CD8-positive, alpha-beta memory T cell (primary cell): ENCODE measurements at places on chromosomes 3 and 15. TPM values are rescaled to one million over a fixed set of nuclear protein-coding genes. Genes with fewer than 3 reads are reported as not detected.
A peak's percentile ranks its signal among the peaks of the same experiment; 100 is the strongest.

- DNase-seq = no peak
These were observed 5.2 kb downstream of the NR1D2 start for GRCh38 chr3:23950293-23950692.

GRCh38 chr3:146517684-146518435 is 26.5 kb downstream of the PLSCR1 start:
- DNase-seq = no peak

- DNase-seq = no peak
These were observed 4.5 kb downstream of the PLXNB1 start for GRCh38 chr3:48425281-48425812.

- no peak for DNase-seq
These were observed 203.1 kb upstream of the SEMA6D start for GRCh38 chr15:47514200-47514652.

DNA sequence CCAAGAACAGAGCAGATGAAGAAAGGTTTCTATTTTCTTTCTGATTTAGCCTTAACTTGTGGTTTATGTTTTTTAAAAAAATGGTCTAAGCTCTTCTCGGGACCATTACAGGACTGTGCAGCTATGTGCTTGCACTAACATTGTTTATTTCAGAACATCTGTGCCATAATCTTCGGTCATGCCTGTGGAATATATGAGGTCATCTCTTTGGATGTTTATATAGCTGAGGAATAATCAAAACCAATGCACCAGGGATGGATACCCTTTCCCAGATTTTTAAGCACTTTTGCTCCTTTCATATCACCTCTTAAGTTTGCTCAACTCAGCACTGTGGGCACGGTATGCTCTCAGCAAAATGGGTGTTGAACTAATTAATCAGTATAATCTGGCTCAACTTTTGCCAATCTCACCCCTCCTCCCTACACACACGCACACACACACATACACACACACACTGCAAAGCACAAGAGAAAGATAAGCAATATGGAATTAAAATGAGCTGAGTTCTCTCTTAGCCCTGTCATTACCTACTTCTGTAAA is 268.5 kb upstream of the TMC3 start:
- DNase-seq = no peak

DNA sequence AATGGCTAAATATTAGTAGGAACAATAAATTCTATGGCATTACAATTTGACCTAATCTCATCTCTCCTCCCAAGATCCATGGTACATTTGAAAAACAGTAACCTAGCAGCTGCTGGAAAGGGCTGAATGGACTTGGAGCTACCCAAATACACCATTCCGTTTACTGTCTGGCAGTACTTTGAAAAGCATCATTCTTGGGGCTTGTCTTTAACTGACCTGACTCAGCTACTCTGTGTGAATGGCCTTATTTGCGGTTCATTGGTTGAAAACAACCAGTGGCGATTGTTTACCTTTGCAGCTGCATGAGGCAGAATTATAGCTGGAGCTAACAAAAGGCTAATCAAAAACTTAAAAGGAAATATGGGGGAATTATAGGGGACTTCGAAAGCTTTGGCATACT is 311.2 kb upstream of the MCTP2 start:
- DNase-seq = no peak

- DNase-seq = no peak
These were observed 6.5 kb downstream of the PLXNB1 start for GRCh38 chr3:48423241-48423882.

DNA sequence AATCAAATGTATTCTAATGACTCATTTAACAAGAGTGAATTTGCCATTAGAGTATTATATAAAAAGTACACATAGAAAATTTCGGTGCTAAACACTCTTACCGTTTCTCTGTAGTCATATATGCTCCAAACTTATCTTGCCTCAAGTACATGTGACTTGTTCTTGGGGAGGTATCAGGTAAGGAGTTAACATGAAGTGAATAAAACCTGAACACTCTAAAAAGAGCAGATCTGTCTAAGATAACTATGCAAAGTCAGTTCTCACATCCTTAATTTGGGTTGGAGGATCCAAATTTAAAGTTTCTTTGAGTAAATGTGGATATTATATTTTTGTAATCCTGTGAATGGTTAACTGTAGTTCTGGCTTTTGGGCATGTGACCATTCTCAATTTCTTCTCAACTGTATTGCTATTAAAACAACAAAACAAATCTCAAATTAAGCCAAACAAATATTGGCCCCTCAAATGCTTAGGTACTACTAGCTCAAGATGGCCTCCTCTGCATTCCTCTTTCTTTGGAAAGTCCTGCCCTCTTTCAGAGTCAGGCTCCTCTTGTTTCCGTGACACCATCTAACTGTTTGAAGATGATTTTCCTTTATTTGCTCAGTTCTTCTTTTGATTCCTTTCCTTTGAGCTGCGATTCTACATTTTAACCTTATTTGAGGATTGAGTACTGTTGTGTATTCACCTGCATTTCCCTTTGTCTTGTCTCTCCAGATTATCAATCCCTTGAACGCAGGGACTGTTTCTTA is 4.2 kb downstream of the EDEM1 start:
- no peak for DNase-seq

DNA sequence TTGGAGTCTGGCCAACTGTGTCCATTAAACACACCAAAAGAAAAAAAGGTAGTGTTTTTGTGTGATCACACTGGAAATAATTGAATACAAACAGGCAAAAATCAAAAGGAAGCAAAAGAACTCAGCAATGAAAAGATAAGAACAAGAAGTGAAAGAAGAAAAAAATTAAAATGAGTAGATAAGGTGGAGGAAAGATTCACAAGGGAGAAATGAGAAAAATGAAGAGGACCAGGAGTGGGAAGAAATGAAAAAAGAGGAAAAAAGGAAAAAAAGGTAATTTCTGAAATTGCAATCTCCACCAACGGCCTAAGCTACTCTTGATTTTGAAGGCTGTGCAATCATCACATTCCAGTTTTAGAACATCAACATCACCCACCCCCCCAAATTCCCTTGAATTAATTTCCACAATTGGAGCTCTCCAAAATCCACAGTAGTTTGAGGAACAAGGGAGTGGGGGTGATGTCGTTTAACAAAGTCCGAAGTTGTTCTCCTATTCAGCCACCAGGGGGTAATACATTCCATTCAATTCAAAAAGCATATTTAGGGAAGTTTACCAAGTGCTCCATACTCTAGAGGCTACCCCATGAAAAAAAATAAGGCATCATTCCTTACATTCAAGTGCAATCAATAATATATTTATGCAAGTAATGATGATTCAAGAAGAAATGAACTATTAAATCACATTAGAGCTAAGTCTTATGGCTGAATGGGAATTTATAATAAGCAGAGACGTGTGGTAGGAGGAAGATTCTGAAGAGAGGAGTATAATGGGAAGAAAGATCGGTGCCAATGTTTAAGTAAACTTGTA is 37.4 kb downstream of the ZNF860 start:
- no peak for DNase-seq

Gene WDR93
- not detected for total RNA-seq

DNA sequence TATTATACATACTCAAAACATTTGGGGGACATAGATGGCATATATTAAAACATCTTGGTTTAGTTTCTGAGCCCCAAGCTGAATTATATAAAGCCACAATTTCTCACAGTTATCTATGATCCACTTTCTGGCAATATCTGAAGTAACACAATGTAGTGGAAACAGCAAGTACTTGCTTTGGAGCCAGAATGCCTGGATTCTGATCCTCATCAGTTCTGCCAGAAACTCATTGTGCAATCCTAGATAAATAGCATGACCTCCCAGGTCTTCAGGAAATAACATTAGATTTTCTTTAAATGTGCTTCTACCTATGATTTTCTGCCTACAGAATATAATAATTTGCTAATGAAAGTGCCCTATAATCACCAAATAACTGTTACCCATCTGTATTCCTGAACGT is 544.9 kb downstream of the NAALADL2 start:
- DNase-seq = no peak

DNA sequence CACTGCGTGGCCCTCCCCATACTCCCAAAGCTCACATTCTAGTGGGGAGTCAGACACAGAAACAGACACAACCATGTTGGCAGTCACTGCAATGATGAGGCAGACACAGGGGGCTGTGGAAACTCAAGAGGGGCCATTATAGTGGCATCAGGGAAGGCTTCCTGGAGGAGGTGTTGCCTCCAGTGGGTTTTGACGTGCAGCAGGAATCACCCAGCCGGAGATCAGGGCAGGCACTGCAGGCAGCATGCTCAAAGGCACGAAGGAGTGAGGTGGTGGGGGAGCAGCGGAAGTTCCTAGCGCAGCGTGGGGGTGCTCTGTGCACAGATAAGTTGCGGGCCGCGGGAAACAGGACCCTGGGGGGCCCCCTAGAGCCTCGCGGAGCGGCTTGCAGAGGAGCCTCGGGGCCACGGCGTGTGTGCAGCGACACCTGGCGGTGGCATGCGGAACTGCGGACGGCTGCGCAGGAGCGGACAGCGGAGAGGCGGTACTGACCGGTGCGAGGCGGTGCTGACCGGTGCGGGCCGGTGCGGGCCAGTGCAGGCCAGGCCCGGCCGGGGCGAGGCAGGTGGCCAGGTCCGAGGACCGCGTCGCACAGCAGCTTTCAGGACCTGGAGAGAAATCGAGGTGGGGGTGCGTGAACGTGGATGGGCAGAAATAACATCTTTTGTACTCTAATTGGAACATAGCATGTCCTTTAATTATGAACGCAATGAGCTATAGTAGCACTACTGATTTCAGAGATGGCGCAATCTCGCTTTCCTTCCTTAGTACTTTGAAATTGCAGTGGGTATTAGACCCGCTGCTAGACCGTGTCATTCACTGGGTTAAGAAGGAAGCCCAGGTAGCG is 101.5 kb downstream of the FBLN2 start:
- DNase-seq = peak; percentile 83

DNA sequence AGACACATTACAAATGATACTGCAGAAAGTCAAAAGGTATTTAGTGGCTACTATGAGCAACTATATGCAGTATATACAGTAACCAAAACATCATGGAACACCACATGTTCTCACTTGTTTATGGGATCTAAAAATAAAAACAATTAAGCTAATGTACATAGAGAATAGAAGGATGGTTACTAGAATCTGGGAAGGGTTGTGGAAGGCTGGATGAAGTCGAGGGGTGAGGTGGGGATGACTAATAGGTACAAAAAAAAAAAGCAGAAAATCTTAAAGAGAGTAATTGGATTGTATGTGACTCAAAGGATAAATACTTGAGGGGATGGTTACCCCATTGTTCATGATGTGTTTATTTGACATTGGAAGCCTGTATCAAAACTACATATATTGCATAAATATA is 848.8 kb upstream of the GBE1 start:
- DNase-seq = no peak

DNA sequence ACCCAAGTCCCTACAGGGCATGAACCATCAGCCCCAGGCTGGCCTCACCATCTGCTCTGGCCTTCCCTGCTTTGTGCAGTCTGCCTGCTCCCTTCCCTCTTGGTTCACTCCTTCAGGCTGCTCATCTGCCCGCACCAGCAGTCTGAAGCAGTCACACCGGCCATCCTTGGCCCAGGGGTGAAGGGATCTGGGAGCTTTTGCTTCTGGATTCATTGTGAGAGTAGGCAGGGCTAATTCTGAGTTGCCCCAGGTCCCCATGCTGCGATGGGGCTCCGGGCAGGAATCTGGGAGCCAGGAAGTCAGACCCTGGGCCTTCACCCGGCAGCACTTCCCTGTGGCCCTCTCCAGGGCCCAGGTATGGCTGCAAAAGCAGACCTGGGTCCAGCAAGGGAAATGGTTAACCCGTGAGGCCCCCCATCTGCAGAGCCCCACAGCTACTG is 99.7 kb downstream of the VGLL4 start:
- DNase-seq = no peak

GRCh38 chr3:197504229-197504628 is 51.5 kb downstream of the BDH1 start:
- DNase-seq = no peak

DNA sequence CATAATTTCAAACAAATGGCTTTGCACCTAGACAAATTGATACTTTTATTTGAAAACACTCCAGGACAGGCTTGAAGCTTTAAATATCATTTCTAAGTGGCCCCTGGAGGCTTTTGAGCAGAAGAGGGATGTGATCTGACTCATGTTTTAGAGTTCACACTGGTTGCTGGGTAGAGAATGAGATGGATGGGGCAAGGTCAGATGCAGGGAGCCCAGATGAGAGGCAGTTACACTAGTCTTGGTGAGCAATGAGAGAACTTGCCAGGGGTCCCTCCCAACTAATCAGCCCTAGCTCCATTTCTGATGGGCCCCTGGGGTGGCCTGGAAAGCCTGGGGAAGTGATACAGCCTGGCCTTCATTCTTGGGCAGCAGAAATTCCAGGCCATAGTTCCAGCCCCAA is 190.4 kb downstream of the MEGF11 start:
- DNase-seq = no peak

Gene STARD5
- total RNA-seq = 4.4 TPM

Gene TTC23
- 2.0 TPM for total RNA-seq

DNA sequence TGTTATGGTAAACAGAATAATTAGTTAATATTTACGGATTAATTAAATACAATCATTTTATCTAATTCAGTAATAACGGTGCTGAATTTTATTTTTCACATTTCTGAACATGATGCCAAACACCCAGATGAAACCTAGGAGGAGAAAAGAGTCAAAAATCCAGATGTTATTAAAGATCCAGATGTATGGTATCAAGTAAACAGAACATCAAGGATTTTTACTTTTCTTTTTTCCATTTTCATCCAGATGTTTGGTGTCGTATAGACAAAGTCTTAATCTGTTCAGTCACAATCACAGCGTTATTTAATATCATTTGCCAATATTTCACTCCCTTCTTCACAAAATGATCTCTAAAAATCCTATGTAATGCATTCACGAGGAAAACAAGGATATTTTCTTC is 64.0 kb upstream of the NR2F2 start:
- no peak for DNase-seq

Gene PARL
- total RNA-seq = 98.1 TPM

DNA sequence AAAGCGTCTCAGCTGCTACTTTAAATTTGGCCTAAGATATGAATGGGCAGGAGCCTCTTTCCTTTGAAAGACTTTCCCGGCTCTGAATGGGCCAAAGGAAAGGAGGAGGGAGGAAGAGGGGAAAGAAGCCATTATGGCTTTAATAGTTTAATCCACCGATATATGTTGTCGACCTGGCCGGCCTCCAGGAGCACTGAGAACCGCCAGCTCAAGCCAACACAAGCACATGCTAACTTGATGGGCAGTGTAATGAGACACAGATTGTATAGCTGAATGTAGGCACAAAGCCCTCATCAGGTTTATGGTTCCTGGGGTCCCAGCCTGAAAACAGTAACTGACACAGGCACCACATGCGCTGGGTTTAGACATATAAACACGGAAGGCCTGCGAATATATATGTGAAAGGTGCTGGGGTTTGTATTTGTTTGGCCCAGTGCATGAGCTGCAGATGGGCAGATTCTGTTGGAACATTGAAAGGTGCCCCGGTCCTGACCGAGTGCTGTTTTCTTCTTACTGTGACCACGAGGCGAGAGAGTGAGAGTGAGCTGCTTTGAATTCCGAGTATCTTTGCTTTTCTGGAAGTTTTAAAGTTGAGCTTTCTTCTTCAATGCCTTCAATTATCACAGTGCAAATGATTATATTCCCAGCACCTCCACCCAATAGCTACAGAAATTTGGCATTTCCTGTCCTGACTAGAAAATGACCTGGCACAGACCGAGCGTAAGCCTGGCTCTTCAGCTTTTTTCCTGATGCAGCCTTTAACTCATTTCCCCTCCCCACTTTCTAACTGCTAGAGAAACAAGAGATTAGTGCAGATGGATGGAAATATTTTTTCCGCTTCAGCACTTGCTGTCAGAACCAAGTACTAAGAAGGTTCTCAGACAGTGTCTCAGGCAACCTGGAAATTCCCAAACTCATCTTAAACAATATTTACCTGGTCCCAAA is 267.3 kb downstream of the RORA start:
- DNase-seq = no peak
